Activated CD8-positive, alpha-beta memory T cell treated with anti-CD3 and anti-CD28 coated beads for 48 hours (primary cell): ENCODE measurements at places on chromosomes 5 and 9.

DNA sequence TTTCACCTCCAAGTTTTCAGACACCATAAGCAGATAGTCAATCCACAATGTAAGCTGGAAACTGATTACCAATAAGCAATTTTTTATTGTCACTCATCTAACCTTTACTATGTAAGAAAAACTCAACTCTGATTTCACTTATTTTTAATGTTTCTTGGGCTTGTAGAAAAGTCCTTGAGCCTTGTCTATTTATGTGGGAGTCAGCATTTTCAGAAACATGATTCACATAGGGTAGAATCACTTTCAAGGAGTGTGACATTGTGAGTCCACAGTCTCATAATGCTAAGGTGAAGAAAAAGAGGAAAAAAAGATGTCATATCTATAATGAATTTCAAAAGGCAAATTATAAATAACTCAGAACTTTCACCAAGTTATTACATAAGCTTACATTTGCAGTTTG lies 2167.9 kb upstream of the C9orf72 start:
- no peak for DNase-seq

- no peak for DNase-seq
These were observed 58.9 kb upstream of the GRAMD2B start for GRCh38 chr5:126364206-126364902.

DNA sequence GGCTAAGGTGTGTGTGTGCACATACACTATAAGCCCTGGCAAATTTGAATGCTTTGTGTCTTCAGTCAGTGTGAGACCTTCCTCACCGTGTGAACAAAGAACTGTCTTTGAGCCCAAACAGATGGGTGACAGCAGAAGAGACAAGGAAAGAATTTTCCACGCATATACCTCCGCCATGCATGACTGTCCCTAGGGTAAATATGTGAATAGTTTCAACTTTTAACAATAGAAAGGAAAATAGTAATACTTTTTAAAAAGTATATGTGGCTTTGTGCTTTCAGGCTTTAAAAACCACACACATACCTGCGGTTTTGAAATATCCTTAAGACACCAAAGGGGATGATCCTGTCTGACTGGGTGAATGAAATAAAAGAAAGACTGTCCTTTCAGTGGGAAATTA lies 438.6 kb upstream of the MPDZ start:
- no peak for DNase-seq

GRCh38 chr5:61322738-61323725 lies 9.0 kb upstream of the ZSWIM6 start:
- no peak for DNase-seq

DNA sequence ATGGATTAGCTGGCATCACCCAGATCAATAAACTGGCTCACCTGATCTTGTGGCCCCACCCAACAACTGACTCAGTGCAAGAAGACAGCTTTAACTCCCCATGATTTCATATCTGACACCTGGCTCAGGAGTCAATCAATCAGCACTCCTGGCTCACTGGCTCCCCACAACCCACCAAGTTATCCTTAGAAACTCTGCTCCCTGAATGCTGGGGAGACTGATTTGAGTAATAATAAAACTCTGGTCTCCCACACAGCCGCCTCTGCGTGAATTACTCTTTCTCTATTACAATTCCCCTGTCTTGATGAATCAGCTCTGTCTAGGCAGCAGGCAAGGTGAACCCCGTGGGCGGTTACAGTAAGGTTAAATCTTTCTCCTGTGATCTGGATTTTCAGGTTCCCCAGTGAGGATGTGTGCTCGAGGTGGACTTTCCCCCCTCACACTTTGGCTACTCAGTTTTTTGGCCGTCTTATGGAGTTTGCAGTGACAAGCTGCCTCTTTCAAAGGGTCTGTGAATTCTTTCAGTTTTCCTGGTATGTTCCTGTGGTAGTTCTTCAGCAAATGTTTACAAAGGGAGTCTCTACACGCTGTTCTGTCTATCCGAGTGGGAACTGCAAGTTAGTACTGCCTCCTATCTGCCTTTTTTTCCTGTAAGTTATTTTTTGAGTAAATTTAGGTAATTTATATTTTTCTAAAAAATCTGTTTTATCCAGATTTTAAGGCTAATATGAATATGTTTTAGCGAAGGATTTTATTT lies 500.2 kb upstream of the NUDT12 start:
- DNase-seq = no peak

DNA sequence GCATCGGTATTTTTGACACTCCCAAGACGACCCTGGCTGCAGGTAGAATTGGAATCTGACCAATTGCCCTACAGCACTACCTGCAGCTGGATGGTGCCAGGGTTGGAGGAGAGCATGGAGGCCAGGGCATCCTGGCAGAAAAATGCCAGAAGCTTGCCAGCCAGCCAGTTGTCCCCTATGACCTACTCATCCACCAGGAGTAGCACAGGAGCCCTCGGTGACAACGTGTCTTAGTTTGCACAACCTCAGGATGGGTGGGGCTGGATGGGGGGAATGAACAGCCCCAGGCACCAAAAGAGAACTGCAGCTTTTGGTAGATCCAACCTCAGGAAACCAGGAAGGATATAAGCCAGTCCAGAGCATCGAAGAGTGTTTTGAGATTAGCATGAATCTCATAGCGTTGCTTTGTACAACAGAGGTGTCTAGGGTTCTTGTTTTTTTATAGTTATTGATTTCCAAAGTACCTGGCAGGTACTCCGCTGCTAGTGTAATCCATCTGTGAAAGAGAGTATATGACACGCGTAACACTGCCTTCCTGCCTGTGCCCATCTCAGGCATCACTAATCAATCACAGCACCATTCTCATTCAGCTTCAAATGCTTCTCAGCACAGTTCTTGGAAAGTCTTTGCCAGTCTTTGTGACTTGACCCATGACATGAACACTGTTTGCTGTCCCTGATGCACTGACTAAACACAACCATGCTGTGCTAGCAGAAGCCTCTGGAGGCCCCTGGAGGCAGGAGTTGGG lies 36.7 kb upstream of the ASS1 start:
- DNase-seq = no peak
